ENCODE measurements at places on chromosomes 6 and 20.
A peak's percentile ranks its signal among the peaks of the same experiment; 100 is the strongest.

GRCh38 chr6:127221201-127221600 lies 45.5 kb upstream of the RNF146 start:
- DNase-seq = no peak

DNA sequence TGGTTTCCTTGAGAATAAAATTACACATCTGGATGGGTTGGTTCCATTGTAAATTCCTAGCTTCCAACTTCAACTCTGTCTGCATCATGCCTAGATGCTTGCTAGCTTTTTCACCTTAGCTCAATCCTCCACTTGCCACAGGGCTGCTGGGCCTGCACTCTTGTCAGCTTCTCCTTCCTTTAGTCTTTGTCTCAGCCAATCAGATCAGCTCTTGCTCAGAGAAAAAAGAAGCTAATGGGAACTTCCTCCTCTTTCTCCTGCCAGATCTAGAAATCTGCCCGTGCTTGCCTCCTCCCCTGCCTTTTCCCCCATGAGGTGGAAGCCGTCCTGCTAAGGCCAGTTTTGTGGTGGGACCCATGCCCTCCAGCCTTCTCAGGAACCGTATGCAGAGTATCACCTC lies 18.5 kb downstream of the RAE1 start:
- no peak for DNase-seq

DNA sequence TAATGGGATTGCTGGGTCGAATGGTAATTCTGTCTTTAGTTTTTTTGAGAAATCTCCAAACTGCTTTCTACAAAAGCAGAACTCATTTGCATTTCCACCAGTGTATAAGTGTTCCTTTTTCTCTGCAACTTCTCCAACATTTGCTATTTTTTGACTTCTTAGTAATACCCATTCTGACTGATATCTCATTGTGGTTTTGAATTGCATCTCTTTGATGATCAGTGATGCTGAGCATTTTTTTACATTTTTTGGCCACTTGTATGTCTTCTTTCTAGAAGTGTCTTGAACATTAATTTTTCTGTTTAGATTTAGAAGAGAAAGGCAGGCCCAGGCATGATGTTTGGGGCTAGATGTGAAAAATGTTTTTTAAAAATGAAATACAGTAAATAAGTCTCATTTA lies 553.1 kb upstream of the MAN1A1 start:
- no peak for DNase-seq

GRCh38 chr6:111204305-111204704 lies 117.0 kb downstream of the SLC16A10 start:
- DNase-seq = no peak

- no peak for DNase-seq
Observed at GRCh38 chr6:106788761-106789160, 159.4 kb downstream of the QRSL1 start.

DNA sequence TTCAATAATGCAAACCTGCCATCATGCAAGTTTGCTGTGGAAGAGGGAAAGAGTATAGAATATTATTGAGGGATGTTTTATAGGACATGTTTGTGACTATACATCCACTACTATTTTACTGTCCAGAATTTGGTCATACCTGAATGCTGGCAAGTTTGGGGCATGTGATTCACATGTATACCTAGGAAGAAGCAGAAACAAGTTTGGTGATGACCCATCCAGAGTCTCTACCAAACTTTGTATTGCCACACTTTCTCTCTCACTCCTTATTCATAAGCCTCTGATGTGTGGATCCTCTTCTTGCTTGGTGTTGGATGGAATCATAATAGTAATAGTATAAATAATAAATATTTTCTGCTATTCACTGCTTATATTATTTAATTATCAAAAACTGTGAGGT lies 108.5 kb upstream of the FLRT3 start:
- DNase-seq = no peak

- no peak for DNase-seq
Observed at GRCh38 chr20:6993511-6993910, 226.0 kb downstream of the BMP2 start.

DNA sequence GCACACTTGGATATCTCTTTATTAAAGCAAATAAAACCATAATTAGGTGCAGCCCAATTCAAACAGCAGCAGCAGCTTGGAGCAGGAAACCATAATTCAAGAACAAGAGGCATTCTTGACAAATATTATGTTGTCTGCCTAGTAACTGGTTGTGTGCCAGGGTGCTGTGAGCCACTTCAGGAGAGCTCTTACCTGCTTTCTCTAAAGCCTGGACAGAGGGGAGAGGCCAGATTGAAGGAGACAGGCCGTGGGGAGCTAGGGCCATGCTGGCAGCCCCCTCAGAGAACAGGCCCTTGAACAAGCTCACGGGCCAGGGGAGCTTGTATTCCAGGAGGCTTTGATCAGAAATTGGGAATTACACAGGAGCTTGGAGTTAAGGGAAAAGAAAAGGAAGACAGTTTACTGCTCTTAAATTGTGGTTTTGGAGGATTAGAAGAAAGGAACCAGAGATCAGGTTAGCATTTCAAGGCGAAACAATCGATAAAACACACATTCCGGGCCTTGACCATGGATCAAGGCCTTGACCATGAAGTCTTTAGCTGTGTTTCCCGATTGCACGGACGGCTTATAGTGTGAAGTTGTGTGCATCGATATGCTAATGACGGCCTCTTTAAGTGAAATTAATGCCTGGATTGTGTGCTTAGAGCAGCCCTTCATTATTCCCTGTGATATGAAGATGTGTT lies 69.8 kb upstream of the NKX2-2 start:
- DNase-seq = no peak

DNA sequence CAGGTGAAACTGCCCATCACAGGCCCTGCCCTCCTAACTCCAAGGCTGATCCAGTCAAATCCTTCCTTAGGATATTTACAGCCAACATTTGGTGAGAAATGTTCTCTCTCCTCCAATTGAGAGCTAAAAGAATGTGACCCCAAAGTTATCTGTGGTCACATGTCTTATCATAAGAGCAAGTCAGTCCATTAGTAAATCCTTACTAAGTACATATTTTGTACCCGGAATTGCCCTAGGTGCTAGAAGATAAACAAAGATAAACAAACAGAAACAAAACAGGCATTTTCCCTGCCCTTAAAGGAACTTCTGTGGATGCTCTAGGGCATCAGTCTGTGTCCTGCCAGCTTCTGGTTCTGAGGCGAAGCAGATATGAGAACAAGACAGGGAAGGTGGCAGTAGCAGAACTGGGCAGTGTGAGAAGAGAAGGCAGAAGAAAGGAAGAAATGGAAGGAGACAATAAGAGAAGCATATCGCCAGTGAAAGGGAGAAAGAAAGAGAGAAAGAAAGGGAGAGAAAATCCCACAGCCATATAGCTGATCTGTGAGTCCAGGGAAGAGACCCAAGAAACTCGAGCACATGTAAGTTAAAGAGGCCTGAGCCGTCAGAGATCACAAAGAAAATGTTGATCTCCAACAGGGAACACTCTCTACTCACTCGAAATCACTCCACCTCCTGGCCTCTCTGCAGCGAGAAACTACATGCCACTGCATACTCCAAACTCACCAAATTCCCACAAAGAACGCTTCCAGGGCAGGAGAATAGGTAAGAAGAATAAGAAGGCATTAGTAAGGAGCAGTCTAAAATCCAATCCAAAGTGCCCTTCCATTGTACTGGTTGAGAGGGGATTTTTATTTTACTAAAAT lies 41.7 kb downstream of the CDK5RAP1 start:
- DNase-seq = no peak

DNA sequence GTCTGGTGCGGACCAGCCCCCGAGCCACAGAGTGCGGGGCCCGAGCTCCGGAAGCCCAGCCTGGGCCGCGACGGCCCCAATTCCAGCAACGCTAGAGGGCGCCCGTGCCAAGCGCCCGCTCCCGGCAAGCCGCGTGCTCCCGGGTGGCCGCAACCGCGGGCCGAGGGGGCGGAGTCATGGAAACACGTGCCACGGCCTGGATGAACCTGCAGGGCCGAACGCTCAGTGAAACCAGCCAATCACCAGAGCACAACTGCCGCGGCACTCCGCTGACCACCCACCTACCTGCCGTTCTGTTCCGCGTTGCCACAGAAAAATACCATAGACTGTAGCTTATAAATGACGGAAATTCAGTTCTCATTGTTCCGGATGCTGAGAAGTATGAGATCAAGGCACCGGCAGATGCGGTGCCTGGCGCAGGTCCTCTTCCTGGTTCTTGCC lies 85.7 kb upstream of the FOXC1 start:
- peak; percentile 83 for DNase-seq

GRCh38 chr20:62921119-62921687 lies 5.1 kb downstream of the DIDO1 start:
- DNase-seq = peak; percentile 77

GRCh38 chr6:31661262-31662123 lies 915 bp upstream of the C6orf47 start:
- DNase-seq = no peak
